ENCODE measurements at places on chromosomes 3 and 15. TPM values are rescaled to one million over a fixed set of nuclear protein-coding genes. Genes with fewer than 3 reads are reported as not detected.

DNA sequence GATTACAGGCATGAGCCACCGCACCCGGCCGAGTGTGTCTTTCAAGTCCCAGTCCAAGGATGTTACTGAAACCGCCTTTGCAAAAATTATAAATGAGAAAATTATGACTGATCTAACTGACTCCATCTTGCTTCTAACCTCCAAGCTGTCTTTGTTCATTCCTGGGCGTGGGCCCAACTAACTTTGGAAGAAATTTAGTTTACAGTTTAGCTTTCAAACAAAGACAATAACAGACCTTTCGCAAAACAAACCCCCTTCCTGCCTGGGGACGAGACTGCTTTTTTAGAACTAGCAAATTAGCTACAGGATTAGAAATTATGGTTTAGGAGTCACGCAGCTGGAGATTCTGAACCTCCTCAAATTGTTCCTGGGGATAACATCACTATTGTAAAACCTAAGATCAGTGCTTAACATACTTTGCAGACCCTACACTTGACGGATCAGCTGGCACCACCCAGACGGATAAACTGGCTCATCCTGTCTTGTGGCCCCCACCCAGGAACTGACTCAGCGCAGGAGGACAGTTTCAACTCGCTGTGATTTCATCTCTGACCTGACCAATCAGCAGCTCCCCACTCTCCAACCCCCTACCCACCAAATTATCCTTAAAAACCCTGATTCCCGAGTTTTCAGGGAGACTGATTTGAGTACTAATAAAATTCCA lies 23.8 kb downstream of the NANOGP8 start:
- DNase-seq: no peak

- no peak for DNase-seq
These were observed 41.1 kb downstream of the NGRN start for GRCh38 chr15:90306560-90306959.

GRCh38 chr3:159528251-159528895 lies 460.3 kb upstream of the IL12A start:
- DNase-seq: no peak

DNA sequence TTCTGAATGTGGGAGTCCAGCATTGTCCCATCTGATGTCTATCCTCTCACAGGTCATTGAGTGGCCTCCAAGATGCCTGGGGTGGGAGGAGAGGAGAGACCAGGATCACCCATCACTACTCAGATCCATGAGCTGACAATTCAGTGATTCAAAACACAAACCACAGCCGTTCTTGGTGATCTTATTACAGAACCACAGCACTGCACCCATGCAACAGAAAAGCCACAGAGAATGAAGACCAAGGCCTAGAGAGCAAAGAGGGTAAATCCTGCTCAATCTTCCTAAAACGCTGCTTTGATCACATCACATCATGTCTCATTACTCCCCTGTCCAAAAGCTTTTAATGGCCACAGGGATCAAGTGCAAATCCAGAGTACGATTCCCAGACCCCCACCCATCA lies 23.5 kb downstream of the ANP32A start:
- DNase-seq: no peak

DNA sequence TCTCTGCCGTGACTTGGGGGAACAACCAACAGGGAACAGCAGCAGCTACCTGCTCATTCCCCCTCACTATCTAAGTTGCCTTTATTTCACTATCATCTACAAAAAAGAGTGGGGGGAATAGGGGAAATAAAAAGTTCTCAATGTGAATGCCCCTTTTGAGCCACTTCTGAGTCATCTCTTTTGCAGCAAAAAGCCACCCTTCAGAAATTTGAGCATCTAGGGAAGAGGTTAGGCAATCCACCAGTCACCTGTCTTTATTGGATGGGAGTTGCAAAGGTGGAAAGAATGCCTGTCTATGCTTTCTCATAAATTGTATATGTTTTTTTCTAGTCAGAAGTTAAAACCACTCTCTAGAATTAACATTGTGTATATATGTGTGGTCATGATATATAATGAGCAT lies 41.1 kb downstream of the GPD1L start:
- no peak for DNase-seq

GRCh38 chr15:46660096-46660842 lies 1025.4 kb downstream of the SQOR start:
- no peak for DNase-seq

DNA sequence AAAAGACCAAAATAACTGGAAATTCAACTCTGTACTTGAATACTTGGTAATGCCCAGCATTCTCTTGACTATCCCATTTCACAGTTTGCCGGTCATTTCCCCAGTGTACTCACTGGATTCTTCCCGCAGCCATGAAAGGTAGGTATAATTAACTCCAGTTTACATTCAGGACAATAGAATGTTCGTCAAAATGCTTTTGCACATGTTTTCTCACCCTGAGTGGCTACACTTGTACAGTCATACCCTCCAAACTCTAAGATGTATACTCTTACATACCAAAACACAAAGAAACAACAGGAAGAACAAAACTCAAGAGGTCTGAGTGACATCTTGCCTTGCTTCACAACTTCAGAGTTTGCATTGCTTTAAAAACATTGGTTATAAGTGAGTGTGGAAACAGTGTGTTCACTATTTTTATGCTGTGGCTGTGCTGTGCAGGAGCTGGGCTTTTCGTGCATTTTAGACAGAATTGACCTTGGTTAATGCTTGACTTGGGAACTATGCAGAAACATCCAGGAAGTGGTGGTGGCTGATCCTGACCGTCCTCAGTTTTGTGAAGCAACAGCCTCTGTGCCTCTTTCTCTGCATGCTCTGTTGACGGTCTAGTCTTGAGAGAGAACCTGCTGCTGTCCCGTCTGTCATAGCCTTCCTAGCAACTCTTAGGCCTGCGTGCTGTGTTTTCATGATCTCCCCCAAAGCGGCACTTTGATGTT lies 90.5 kb downstream of the IGF1R start:
- DNase-seq: no peak

DNA sequence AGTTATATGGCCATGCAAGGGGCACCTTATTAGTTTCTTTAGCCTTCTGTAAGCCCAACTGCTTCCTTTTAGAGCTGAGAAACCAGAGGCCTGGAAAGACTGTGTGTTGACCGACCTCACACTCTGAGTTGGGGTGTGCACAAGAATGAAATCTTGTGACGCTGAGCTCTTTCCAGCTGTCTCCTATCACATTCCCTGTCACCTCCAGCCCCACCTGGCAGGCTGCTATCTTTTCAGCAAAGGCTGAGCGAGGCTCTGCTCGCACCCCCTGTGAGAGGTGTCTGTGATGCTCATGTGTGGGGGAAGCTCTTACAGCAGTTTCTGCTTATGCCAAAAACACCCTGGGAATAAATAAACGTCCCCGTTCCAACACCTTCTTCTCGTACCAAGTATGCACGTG lies 27.0 kb upstream of the LPP start:
- no peak for DNase-seq

The RHCG gene
- polyA plus RNA-seq: 1.3 TPM

The KLHL40 gene
- polyA plus RNA-seq: 118 TPM

The CCR8 gene
- polyA plus RNA-seq: 0.12 TPM

The SKOR1 gene
- polyA plus RNA-seq: 0.50 TPM

The GREM1 gene
- 2.1 TPM for polyA plus RNA-seq

The CYP8B1 gene
- 0.03 TPM for polyA plus RNA-seq

Data from muscle of back (tissue), 13 donors.